ENCODE measurements at places on chromosomes 16 and 17. TPM values are rescaled to one million over a fixed set of nuclear protein-coding genes. Genes with fewer than 3 reads are reported as not detected.

ZNF597 gene
- total RNA-seq, result 3.7 TPM

CCL7 gene
- total RNA-seq, result not detected

SGCA gene
- total RNA-seq, result not detected

PPY gene
- not detected for total RNA-seq

C16orf89 gene
- total RNA-seq, result not detected

TRAPPC1 gene
- 75.5 TPM for total RNA-seq

MYH13 gene
- total RNA-seq, result not detected

IKZF3 gene
- total RNA-seq, result 2.8 TPM
